Liver (tissue), 10 donors: ENCODE measurements at places on chromosomes 6 and 20.

- no peaks in the 10 kb centered on the region for H3K36me3 ChIP-seq
- H3K27ac ChIP-seq: no peak overlapping the region
- DNase-seq: no peak
- peaks cover 5% of the 10 kb centered on the region for H3K4me1 ChIP-seq
- H3K27me3 ChIP-seq: no peaks in the 10 kb centered on the region
Observed at GRCh38 chr6:17585766-17586490, 14.2 kb upstream of the FAM8A1 start.

DNA sequence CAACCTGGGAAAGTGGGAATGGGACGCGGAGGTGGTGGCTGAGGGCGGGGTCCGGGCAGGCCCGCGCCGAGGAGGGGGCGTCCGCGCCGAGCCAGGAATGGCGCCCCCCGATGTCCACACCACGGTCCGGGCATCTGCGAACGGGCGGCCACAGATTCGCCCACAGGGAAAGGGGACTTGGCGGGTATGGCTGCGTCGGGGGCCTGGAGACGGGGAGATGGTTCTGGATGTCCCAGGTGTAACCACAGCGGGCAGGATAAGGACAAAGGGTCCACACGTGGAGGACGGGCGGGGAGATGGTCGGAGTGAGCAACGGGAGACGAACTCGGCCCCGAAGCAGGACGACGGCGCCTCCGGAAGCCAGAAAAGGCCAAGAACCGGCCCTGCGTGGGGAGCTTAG is 124.6 kb downstream of the WDR27 start:
- no peaks in the 10 kb centered on the region for H3K36me3 ChIP-seq
- H3K27ac ChIP-seq: no peak overlapping the region
- H3K4me1 ChIP-seq: no peaks in the 10 kb centered on the region
- H3K4me3 ChIP-seq: no peak overlapping the region

DNA sequence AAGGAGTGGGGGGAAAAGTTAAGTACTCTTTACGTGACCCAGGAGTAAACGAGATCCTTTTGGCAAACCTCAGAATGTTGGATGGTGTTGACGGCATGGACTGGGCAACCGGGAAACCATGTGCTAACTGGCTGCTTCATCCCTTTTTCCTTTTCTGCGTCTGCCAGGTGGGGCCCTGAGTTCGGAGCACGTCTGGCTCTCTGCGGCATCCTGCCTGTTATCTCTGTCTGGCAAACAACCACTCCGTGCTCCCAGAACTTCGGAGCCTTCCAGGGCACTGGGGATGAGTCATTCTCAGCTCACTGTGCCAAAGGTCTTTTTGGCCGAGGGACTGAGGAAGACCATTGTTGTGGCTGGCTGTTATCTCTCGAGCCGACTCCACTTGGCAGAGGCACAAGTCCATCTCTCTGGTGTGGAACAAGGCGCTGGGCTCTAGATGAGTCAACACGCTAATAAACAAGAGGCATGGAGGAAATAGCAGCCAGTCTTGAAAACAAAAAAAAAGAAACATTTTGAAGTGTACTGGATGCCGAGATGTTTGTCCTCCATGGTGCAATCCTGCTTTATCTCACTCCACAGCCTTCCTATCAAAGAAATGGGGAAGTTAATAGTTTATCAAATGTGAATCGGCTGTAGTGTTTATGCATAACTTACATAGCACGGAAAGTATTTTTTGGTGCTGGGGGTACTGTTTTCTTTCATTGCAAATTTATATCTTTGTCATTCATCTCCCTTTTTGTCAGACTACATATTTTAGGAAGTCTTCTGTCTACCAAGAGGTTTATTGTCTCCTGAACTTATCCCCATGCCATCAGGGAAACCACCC is 64.6 kb upstream of the TXNDC5 start:
- no peaks in the 10 kb centered on the region for H3K27me3 ChIP-seq
- peaks cover 13% of the 10 kb centered on the region for H3K4me1 ChIP-seq
- peak; percentile 42 for DNase-seq

- H3K4me3 ChIP-seq: no peak overlapping the region
- no peak for DNase-seq
- no peaks in the 10 kb centered on the region for H3K36me3 ChIP-seq
Observed at GRCh38 chr6:34005901-34006531, 139.9 kb downstream of the GRM4 start.

GRCh38 chr6:167980911-167981580 is 16.4 kb upstream of the KIF25 start:
- no peaks in the 10 kb centered on the region for H3K27me3 ChIP-seq
- DNase-seq: no peak
- no peaks in the 10 kb centered on the region for H3K36me3 ChIP-seq
- no peak overlapping the region for H3K27ac ChIP-seq
- no peaks in the 10 kb centered on the region for H3K4me1 ChIP-seq

- no peak overlapping the region for H3K27ac ChIP-seq
- no peak overlapping the region for H3K4me3 ChIP-seq
- DNase-seq: no peak
Observed at GRCh38 chr6:126665551-126665950, 325.6 kb downstream of the CENPW start.

GRCh38 chr6:37731888-37732287 is 34.2 kb upstream of the MDGA1 start:
- DNase-seq: peak; percentile 36
- no peak overlapping the region for H3K27ac ChIP-seq
- H3K36me3 ChIP-seq: no peaks in the 10 kb centered on the region
- no peak overlapping the region for H3K4me3 ChIP-seq
- no peaks in the 10 kb centered on the region for H3K4me1 ChIP-seq

DNA sequence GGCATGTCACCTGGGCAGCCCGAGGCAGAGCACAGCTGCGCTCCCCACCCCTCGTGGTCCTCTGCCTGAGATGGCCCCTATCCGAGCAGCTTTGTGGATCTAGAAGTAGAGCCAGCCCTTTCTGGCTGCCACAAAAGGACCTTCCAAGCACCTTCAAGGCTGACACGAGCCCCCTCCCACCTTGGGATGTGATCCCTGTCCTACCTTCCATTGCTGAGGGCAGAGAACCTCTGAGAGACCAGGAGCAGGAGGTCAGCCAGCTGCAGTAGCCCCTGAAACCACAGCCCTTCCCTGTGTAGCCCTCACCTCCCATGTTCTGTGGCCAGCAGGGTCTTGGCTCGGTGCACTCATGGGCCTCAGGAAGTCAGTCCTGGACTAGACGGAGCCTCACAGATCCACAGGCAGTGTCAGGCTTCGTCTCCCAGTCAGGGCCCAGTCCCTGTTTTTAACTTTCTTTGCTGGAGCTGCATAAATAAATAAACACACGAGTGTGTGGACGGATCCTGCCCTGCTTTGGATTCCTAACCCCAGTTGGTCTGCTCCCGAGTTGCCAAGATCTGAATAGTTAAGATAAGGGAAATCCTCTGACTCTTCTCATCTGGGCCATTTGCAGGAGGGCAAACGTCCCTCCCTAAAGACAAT is 507.7 kb downstream of the PREX1 start:
- H3K4me3 ChIP-seq: no peak overlapping the region
- H3K36me3 ChIP-seq: no peaks in the 10 kb centered on the region
- DNase-seq: no peak
- H3K4me1 ChIP-seq: no peaks in the 10 kb centered on the region

DNA sequence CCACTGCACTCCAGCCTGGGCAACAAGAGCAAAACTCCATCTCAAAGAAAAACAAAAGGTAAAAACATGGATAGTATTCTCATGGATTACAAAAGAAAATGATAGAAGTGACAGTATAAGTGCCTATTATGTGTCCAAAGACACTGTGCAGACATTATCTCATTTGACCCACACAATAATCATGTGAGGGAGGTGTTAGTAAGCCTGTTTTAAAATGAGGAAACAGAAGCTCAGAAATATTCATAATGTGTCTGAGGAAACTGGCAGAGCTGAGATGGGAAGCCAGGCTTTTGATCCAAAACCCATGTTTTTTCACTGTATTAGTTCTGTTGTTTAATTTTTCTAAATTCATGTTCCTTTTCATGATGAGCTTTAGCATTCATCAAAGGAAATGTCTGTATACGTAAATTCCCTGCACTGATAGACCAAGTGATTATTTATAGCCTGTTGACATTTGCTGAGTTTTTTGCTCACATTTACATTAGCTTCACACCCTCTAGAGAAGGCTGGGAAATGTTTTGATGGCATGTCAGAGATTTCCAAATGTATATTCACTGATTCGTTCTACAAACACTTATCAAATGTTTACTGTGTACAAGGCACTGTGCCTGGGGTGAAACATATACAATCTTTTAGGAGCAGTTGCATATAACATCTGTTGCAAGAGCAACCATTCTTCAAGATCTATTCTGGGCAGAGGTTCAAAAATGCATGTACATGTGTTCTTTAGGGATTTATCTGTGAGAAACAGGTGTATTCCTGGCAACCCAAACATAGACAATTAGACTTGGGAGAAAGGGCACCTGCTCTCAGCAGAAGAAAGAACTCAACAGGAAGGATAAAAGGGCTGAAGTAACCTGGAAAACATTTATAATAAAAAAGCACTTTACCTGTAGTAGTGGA is 331.5 kb downstream of the SAMD5 start:
- H3K27me3 ChIP-seq: no peaks in the 10 kb centered on the region
- H3K36me3 ChIP-seq: no peaks in the 10 kb centered on the region
- H3K27ac ChIP-seq: no peak overlapping the region

- no peak overlapping the region for H3K4me3 ChIP-seq
- H3K27ac ChIP-seq: no peak overlapping the region
- H3K27me3 ChIP-seq: no peaks in the 10 kb centered on the region
Observed at GRCh38 chr20:38755324-38755910, 7.2 kb downstream of the ACTR5 start.

DNA sequence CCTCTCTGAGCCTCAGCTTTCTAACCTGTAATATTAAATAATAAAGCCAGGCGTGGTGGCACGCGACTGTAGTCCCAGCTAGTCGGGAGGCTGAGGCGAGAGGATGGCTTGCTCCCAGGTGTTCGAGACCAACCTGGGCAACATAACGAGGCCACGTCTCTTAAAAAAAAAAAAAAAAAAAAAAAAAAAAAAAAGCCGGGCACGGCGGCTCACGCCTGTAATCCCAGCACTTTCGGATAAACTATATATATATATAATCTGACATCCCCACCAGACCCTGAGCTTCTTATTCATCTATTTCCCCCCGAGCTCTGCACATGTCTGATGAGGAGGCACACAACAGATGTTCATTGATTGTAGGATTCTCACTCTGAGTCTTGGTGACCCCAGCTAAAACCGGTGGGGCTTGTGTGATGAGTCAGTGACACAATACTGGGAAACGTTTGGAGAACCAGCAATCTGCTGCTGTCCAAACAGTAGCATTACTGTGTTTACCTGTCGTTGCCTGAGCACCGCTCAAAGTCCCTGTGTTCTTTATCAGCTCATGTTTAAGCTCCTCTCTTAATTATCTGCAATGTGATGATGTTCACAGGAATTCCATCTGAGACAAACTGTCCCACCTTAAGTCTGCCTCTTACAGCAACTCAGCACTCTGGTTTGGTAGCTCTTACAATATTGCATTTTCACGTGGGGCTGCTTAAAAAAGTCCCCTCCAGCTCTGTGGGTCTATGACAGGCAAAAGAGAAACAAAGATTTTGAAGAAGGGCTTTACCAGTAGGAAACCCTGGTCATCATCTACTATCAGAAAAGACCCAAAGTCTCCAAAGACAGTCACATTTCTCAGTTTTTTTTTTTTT is 1.0 kb upstream of the SPATA2 start:
- H3K4me1 ChIP-seq: peaks cover 19% of the 10 kb centered on the region
- H3K27me3 ChIP-seq: no peaks in the 10 kb centered on the region
- peak; percentile 51 for DNase-seq
- H3K4me3 ChIP-seq: peak overlapping the region; percentile 96
- no peaks in the 10 kb centered on the region for H3K36me3 ChIP-seq

DNA sequence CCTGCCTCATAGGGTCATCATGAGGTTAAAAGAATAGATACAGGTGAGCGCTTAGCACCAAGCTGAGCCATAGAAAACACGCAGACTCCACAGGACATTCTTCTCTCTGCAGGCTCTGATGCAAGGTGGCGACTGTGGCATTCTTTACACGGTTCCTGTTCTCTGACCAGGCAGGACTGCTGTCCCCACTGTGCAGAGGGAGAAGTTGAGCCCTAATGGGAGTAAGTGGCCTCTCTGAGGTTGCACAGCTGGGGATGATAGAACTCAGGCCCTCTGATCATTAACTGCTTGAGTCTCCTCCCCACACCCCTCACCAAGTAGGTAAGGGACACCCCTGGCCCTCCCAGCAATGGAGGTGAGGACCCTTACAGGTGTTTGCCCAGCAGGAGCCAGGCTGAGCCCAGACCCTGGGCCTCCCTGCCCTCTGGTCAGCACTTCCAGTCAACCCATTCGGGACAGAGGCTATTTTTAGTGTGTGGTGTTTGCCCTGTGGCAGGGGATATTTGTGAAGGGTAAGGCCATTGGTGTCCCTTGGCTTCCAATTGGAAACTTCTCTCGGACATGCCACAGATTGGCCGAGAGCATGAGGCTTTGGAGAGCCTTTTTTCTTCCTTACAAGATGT is 116.8 kb downstream of the VEGFA start:
- no peaks in the 10 kb centered on the region for H3K36me3 ChIP-seq
- no peak for DNase-seq
- H3K4me1 ChIP-seq: peaks cover 21% of the 10 kb centered on the region

DNA sequence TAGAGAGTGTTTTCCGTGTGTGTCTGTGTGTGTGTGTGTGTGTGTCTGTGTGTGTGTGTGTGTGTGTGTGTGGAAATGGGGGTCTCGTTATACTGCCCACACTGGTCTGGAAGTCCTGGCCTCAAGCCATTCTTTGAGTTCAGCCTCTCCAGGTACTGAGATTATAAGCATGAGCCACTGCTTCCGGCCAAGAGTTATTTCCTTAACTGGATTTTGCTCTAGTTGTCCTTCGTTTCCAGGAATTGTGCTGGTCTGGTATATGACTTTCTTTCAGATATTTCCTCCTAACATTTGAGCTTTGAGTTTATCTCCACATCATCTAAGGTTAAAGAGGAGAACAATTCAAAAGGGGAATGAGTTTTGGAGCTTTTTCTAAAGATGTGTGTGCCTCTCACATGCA is 124.8 kb downstream of the SH3BGRL2 start:
- no peak for DNase-seq
- H3K36me3 ChIP-seq: no peaks in the 10 kb centered on the region
- H3K27me3 ChIP-seq: no peaks in the 10 kb centered on the region
- H3K4me3 ChIP-seq: no peak overlapping the region

DNA sequence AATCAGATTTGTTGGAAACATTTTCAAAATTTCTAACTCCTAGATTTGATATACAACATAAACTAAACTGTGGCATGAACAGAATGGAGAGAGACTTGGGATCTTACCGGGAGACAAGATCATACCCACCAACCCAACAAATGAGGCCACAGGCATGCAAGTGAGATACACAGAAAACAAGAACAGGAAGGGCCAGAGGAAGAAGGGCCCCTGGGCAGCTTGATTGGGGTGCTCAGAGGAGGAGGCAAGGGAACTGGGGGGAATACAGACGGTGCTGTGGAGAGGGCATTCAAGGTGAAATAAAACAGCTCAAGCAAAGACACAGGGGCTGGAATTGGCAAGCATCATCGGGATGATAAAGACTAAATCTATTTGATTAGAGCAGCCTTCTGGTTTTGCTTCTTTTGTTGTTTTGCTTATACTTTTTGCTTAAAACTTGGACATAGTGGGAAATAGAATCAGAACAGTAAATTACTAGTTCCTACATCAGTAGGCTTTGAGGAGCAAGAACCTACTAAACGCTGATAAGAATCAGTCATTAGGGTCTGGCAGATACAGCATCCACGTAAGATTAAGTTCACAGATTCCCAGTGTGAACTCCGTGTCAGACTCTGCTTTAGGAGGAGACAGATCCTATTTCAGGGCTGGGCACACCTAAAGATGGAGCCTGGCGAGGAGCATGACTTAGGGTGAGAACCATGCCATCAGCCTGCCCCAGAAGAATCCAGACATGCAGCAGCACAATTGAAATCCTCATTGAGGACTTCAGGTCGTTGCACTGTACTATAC is 3.5 kb upstream of the RAMACL start:
- DNase-seq: no peak
- H3K4me1 ChIP-seq: no peaks in the 10 kb centered on the region
- no peak overlapping the region for H3K27ac ChIP-seq

GRCh38 chr6:33313709-33314514 is at the start of gene TAPBP:
Gene TAPBP, minus strand, starts transcription at chr6:33314078. Its CDS starts 37 bp downstream, at chr6:33314041.
- DNase-seq: peak; percentile 72
- H3K4me3 ChIP-seq: peak within 1 kb of the TSS; percentile 88
- H3K36me3 ChIP-seq: no peaks in the 10 kb centered on the region
- peaks cover 25% of the 10 kb centered on the region for H3K4me1 ChIP-seq
